Non-pigmented ciliary epithelial cell (primary cell): ENCODE measurements at places on chromosomes 5 and 9.

GRCh38 chr5:133353741-133354140 lies 258.6 kb downstream of the FSTL4 start:
- DNase-seq, result no peak

DNA sequence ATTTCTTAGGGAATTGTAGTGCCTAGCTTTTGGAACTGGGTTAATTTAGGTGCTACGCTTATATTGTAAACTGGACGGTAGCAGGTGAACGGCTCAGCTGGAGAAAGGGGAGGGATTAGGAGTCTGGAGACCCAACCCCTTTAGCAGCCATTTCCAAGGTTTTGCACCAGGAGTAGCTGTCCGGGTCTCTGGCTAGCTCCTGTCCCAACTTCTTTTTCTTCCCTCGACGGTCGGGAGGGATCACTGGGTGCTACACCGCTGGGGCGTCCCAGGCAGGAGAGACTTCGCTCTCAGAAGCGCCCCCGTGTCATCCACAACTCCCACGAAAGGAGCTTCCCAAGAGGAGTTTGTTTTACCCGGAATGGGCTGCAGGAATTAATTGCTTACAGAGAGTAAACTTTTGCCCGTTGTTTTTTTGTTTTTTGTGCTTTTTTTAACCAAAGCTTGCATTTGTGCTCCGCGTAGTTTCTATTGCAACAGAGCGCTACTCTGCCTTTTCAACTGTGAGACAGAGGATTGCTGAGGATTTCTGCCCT lies 1640.9 kb upstream of the C9orf72 start:
- DNase-seq, result no peak

DNA sequence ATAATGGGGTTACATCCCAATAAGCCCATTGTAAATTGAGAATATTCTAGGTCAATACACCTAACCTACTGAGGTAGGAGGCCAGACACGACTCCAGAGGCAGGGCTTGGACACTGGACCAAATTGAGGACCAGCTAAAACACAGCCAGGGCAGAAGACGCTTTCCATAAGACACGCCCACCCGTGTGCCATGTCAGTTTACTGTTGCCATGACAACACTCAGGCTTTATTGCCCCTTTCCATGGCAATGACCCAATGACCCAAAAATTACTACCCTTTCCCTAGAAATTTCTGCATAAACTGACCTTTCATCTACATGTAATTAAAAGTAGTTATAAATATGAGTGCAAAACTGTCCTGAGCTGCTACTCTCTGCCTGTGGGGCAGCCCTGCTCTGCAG lies 31.5 kb downstream of the SLC22A4 start:
- no peak for DNase-seq

GRCh38 chr9:27090711-27091110 lies 18.3 kb upstream of the TEK start:
- no peak for DNase-seq

DNA sequence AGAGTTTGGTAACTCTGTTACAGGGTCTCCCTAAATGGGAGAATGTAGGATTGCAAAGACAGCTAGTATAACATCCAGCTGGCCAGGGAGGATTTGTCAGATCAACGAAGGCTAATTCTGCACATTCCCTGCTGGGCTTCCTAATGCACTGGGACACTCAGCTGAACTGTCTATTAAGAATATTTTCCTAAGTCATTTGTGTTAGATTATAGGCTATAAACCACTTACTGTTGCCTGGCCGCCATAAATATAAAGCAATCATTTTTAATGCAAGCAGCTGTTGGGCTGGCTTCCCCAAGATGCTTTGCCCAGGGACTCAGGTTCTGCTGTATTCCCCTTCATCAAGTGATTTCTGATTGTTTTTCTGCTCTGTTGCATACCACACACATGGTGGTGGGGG lies 35.3 kb upstream of the SLIT3 start:
- DNase-seq, result no peak

GRCh38 chr5:89871906-89872305 lies 537.6 kb downstream of the CETN3 start:
- no peak for DNase-seq

- no peak for DNase-seq
Observed at GRCh38 chr5:54799645-54800044, 185.7 kb downstream of the ESM1 start.

DNA sequence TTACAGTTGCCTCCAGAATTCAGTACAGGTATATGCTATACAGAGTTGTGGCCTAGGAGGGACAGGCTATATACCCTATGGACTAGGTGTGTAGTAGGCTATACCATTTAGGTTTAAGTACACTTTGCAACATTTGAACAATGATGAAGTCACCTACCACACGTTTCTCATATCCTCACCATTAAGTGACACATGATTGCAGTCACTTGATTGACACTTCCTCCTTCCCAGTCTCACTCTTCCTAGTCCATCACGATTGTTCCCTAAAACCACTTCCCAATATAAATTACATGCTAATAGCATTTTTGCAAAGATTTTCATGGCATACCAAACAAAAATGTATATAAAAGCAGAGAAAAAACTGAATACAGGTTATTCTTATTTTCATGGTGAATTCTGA lies 312.2 kb downstream of the EPB41L4A start:
- no peak for DNase-seq

DNA sequence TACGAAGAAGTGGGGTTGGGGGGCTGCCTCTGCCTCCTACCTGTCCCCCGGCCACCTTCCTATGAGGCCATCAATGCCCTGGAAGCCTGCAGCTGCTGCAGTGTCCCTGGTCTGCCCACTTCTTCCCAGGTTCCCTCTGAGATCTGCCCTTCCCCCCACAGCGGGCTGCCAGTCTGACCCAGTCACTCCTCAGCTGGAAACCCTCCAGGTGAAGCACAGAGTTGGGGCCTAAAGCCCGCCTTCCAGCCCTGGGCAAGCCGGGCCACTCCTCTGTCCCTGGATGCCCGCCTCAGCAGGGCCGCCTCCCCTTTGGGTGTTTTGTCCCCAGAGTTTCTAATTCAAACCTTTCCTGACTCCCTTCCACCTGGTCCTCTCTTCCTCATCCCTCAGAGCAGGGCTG lies 137.0 kb downstream of the RXRA start:
- no peak for DNase-seq

GRCh38 chr5:118461436-118461835 lies 526.9 kb downstream of the DTWD2 start:
- DNase-seq, result no peak

DNA sequence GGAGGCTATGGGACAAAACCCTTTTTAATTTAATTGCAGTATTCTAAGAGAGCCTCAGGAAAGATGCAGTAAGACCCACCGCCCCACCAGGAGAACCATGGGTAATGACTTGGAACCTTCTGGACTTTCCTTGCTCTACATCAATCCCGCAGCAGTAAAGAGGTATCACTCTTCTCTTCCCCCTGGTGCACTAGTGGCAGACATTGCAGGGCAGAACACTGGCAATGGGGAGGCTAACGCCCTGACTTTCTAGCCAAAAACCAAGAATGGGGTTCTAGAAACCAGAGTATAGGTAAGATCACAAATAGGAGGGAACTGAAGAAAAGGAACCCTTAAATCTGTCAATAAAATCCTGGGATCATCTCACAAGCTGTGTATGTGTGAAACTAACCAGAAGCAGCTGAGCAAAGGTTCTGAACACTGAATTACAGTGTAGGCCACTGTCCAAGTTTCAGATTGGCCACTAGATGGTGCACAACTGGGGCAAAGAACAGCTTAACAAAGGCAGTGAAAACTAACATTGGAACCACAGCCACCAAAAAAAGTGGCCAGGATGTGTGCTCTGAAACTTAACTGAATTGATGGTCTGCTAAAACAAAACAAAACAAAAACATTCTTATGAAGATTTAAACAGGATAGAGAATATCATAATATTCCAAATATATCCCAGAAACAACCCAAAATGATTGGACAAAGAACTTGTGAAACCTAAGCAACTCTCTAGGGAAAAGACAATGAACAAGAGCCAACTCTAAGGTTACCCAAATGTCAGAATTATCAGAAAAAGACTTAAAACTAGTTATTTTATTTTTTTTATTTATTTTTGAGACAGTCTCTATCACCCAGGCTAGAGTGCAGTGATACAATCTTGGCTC lies 6.6 kb upstream of the FAM151B start:
- DNase-seq, result no peak

DNA sequence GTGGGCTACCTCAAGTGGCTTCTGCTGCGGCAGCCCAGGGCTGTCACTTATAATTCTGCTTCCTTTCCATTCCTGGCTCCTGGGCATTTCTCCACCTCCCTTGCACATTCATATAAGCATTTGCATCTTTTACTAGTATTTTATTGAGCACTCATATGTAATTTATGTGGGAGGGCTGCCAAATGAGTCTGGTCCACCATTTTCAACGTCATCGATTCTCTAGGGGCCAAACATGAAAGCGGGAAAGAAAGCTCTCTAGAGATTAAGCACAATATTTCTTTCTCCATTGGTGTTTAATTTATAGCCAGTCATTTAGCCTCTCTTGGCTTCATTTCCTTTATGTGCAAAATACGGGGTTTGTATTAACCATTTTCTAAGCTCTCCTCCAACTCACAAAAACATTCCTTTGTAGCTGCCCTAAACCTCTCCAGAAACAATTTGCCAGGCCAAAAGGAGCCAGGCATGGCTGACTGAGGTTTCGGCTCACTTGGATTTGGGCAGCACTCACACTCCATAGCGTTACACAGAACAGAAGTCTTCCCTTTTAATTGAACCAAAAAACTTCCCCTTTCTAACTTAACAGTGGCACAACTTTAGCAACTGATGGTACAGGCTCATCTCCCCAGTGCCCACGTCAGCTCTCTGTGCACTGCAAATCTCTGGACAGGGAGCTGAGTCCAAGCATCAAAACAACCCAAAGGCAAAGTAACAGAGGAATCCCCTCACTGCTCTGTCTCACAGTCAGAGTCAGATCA lies 183.5 kb downstream of the ROR2 start:
- DNase-seq, result no peak

DNA sequence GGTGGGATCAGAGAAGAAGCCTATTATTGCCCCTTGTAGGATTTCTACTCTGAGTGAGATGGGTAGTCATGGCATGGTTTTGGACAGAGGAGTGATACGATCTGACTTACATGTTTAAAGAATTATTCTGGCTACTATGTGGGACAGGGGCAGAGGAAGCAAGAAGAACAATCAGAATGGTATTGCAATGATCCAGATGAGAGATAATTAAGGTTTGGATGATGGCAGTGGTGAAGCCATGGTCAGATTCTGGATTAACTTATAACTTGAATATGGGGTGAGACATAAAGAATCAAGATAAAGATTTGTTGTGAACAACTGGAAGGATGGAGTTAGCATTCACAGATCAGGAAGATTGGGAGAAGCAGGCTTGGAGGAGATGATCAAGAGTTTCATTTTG lies 3.4 kb upstream of the HEMGN start:
- DNase-seq, result no peak

DNA sequence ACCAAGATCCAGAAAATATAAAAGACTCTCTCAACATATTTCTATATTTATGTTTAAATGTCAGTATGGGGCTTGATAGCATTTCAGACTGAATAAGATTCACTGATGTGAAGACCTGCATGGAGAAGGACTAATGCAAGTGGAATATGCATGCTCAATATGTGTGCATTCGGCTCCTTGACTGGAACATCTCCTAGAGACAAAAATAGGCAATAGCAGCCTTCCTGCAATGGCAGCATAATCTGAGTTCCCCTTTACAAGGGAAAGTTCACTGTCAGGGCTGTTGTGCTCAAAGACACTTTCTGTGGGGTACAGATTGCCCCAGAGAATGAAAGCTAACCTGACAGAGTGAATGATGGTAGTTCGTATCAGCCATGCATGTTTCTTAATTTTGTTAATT lies 42.4 kb downstream of the STARD4 start:
- DNase-seq, result no peak

DNA sequence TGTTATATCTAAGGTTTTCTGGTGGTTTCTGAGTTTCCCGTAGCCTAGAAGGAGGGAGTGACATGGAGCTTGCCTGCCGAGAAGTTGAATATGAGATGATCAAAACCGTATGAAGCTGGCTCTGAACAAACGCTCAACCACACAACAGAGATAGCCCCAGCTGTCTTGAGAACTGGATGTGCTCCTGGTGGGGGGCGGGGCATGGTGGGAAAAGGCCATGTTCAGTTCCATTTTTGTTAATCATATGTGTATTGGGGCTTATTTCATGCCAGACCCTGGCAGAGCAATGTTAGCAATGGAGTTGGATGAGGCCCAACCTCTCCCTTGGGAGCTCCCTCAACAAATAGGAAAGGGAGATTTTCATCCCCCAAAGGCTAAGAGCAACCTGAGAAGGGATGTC lies 4.8 kb downstream of the CCL19 start:
- DNase-seq, result no peak

GRCh38 chr5:59759600-59760351 lies 133.8 kb downstream of the PDE4D start:
- DNase-seq, result no peak

- DNase-seq, result no peak
Observed at GRCh38 chr5:132812123-132812765, 858 bp upstream of the SOWAHA start.

GRCh38 chr5:135441350-135441831 lies 5.8 kb downstream of the DCANP1 start:
- no peak for DNase-seq

- DNase-seq, result no peak
Observed at GRCh38 chr9:95887926-95888497, 12.5 kb downstream of the ERCC6L2 start.

DNA sequence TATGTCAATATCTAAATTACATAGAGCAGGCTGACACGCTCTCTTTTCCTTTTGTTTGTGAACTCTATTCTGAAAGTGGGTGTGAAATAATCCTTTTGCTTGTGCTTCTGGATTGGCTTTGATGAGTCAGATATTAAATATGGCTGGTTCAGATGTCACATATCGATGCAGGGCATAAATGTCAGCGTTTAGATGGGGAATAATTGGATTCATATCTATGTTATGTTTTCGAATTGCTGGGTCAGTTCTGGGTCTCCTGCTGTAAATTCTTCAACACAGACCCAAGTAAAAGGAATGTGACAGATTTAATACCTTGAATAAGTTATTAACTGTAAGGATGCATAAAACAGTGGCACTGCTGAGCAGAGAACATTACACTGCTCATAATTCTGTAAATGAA lies 118.7 kb upstream of the SNX2 start:
- DNase-seq, result no peak

- no peak for DNase-seq
Observed at GRCh38 chr5:122400938-122401337, 88.9 kb downstream of the SNCAIP start.

DNA sequence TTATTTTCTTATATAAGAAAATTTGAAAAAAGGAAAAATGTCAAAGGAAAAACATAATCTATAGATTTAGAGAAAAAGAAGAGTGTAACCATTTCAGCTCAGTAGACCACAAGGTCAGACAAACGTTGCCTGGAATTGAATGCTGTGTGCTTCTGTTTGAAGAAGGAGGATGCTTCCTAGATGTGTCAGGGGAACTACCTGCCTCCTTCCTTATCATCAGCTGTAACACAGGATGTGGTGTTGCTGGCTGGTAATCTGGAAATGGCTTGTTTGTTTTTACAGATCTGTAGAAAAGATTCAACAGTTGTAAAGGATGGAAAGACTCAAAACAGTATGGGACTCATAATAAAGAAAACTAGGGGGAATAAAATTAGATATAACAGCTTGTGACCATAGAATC lies 160.7 kb upstream of the MEF2C start:
- DNase-seq, result peak; percentile 67
